Activated CD4-positive, alpha-beta T cell treated with anti-CD3 and anti-CD28 coated beads, Interleukin-10, Interleukin-2, amounts not matched to agents 100 ng/mL and 50 ng/mL, durations not matched to agents 16 hours and 8 hours (primary cell): ENCODE measurements at places on chromosomes 5 and 9.

- DNase-seq = no peak
Measured at GRCh38 chr9:131031005-131031641, 22.1 kb downstream of the LAMC3 start.

DNA sequence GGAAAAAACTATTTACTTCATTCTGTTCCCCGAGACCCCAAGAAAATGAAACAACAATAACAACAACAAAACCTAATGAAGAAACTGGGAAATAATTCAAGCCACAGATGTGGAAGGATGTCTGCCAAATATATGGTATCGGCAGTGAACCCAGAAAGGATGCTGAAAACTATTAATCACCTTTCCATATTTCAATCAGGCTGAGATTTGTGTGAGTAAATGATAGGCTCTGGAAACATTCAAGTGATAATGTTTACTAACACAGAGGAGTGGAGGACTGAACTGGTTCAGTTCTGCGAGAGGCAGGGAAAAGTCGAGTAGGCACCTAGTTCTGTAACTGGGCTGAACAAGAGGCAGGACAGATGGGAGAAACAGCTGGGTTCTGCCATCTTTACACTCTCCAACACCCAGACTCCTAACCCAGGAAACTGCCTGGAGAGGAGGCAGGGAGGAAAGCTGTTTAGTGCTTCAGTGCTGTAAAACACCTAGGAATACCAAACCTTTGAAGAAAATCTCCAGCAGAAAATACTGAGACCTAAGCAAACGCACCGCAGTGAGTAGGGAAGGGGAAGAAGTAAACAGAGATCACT is 96.8 kb upstream of the GNA14 start:
- DNase-seq = no peak

- DNase-seq = no peak
Measured at GRCh38 chr9:107094370-107094769, 188.7 kb upstream of the RAD23B start.

DNA sequence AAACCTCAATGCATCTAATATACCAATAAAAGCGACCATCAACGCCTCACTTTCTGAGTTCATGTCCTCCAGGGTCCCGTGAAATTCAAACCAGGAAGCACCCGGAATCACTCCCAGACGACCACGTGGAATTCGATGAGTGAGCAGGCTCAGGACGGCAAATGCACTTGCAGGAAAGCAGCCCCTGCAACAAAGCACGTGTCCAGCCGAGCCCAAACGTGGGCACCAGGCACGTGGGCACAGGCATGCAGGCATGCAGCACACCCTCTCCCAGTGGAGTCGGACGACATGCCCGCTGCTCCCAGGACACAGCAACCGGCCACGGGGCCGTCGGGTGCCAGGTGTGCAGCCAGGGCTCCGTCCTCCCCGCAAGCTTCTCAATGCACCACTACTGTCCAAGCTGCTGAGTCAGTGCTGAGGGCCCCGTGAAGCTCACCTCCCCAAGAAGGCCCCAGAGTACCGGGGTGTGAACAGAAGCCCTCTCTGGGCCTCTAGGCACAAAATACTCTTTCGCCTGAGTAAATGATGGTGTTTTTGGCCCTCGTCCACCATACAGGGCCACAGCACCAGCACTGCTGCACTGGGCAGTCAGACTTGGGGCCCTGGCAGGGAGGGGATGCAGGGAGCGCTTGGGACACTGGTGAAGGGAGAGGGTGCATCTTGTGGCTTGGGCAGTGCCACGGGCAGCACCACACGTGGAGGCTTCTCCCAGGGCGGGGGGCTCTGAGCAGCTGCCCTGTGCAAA is 87.6 kb downstream of the VAV2 start:
- no peak for DNase-seq

GRCh38 chr5:169753795-169754194 is 116.7 kb downstream of the DOCK2 start:
- no peak for DNase-seq

DNA sequence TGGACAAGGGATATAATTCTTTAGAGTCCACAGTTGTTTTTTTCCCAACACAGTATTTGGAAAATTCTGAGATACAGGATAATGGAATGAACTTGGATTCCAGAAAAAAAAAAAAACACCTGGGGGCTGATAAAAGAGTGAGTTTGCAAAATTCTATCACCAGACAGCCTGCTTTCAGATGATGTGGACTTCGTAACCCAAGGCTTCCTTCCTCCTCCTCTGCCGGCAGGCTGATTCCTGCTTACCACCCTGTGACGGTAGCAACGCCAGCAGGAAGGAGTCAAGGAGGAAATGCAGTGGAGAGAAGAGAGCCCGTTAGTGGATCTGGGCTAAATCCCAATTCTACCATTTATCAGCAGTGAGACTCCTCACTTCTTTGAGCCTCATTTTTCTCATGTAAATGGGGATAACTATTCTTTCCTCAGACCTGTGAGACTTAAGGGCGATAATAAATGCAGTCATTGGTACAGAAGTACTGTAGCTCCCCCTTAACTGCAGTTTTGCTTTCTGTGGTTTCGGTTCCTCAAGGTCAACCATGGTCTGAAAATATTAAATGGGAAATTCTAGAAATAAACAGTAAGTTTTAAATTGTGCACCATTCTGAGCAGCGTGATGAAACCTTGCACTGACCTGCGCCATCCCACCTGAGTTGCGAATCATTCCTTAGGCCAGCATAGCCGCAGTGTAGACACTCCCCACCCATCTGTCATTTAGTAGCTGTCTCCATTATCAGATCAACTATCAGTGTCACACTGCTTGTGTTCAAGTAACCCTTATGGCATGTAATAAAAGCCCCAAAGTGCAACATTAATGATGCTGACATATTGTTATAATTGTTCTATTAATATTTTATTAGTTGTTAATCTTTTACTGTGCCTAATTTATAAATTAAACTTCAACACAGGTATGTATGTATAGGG is 71.4 kb downstream of the DCP2 start:
- DNase-seq = no peak

GRCh38 chr5:159106569-159107282 is 7.0 kb upstream of the EBF1 start:
- peak; percentile 65 for DNase-seq

GRCh38 chr9:128735373-128735772 is 11.4 kb upstream of the ZDHHC12 start:
- no peak for DNase-seq

DNA sequence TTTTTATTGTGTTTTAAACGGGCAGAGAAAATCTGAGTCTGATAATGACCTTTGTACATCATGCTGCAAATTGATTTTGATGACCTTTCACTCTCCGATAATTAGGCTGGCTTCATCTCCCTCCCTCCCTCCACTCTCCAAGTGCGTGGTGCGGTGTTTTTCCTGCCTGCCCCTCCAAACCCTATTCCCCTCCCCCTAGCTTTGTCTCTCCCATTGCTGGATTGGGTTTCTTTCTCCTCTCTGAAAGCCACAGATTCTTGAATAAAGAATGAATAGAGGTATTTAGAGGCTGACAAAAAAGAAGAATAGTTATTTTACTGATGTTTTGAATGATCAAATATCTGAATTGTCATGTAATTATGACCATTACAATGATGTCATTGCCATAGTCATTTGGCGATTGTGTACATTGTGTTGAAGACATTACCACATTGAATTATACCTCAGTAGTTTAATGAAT is 571.1 kb upstream of the ZNF608 start:
- no peak for DNase-seq

DNA sequence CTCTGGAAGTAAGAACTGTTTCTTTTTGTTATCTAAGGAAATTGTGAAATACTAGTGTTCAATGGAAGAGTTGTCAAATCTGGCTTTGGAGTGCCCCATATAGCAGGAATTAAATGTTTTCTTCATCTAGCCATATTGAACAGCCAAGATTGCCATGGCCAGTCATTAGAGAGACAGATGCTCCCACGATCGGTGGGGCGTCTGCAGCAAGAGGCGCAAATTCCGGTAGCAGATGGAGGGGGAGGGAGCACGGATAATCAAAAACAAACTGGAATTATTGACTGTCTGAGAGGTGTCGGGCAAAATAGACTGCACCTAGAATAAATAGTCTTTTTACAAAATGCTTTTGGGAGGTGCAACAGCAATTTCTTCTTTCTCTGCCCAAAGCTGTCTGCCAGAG is 139.1 kb upstream of the FSTL4 start:
- DNase-seq = no peak

DNA sequence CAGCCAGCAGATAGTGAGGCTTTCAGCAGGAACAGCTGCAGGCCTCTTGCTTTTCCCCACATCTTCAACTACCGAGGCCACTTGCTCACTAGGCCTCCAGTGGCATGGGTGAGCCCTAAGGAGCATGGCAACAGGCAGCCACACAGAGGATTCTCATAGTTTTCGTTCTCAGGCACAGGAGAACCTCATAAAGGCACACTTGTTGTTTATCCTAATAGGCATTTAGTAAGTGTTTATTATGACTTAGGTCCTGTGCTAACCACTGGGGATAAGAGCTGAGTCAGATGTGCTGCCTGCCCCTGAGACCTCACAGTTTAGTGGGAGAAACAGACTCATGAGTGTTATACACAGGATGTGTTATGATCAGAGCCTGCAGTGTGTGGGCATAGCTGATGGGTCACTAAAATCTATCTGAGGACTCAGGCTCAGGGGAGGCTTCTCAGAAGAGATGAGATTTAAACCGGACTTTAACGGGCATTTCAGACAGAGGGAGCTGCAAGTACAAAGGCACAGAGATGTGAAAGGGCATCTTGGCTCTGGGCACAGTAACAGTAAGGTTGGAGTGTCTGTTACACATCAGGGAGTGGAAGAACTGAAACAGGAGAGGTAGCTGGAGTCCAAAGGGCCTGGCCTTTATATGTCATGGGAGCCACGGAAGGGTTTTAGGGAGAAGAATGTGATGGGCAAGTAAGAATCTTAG is 21.0 kb upstream of the HEMGN start:
- DNase-seq = no peak

DNA sequence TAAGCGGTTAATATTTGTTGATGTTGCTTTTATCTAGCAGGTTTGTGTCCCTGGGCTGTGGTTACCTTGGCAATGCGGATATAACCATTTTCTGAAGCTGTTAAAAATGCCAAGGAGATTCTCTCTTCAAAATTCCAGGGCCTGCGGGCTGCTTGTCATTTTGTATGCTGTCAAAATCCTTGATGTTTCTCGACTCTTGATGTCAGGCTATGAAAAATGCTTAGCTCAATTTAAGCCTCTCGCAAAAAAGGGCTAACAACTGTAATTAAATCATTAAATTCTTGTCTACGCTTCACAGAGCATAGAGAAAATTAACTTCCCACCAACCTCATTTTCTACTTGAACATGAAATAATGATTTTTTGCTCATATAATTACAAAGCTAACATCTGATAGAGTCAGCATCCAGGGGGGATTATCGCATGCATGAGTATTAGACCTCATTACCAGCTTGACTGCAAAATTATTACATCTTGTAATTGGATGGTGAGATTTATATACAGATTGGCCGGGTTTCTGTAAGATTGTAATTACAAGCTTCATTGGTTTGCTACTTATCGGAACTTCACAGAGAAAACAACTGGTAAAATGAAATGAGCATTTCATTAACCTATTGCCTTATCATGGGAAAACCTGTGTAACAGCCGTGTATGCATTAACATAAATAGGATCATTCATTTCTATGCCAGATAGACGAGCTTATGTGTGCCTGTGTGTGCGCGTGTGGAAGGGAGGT is 83.1 kb upstream of the IRX1 start:
- DNase-seq = no peak

GRCh38 chr5:2295476-2295875 is 412.8 kb upstream of the IRX4 start:
- no peak for DNase-seq

DNA sequence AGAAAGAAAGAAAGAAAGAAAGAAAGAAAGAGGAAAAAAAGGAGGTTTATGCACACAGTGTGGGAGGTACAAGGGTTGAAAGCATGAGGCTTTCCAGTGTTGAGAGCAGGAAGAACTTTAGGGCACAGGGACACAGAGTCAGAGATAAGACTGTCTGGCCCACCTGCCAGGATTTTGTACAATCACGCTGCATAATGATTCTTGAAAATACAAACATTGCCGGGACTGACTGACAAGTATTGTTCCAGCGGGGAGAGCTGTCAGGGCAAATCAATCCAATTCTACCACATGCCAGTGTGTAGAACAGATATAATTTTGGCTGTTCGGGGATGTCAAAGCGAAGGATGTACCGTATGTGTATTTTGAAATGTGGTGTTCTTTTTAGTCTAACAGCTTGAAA is 254.7 kb downstream of the NTRK2 start:
- no peak for DNase-seq

- no peak for DNase-seq
Measured at GRCh38 chr5:91139572-91140200, 243.4 kb downstream of the ARRDC3 start.

DNA sequence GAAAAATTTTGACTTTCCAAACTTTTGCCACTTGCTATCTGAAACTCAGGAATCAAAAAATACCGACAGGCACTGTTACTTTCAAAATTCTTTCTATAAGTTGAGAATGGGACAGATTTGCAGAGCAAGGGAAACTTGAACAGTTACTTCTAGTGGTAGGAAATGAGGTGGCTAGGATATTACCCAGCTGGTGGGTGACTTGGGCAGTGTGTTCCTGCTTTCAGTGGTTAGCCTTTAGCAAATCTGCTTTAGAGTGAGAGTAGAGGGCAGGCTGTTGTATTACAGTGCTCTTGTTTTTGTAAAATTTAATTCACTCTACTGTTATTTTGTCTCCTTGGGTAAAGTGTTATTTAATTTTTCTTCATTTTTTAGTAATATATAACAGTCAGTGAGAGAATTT is 40.2 kb upstream of the ROPN1L start:
- DNase-seq = peak; percentile 21

GRCh38 chr5:34857161-34857560 is 18.2 kb downstream of the TTC23L start:
- DNase-seq = no peak

DNA sequence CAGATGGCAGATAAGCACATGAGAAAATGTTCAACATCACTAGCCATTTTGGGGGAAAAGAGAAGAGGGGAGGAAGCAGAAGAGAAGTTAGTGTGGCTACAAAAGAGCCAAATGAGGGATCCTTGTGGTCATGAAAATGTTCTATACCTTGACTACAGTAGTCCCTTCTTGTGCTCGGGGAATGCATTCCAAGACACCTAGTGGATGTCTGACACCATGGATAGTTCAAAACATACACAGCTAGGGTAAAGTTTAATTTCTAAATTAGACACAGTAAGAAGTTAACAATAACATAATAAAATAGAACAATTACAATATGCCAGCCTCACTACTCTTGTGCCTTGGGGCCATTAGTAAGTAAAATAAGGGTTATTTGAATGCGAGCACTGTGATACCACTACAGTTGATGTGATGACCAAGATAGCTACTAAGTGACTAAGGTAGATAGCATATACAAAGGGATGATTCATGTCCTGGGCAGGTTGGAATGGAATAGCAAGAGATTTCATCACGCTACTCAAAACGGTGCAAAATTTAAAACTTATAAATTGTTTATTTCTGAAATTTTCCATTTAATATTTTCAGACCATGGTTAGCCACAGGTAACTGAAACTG is 344.1 kb downstream of the NR2F1-AS1 start:
- DNase-seq = no peak

GRCh38 chr5:178196986-178197385 is 7.3 kb upstream of the HNRNPAB start:
- DNase-seq = no peak
